ENCODE measurements at places on chromosomes 12 and 14.

DNA sequence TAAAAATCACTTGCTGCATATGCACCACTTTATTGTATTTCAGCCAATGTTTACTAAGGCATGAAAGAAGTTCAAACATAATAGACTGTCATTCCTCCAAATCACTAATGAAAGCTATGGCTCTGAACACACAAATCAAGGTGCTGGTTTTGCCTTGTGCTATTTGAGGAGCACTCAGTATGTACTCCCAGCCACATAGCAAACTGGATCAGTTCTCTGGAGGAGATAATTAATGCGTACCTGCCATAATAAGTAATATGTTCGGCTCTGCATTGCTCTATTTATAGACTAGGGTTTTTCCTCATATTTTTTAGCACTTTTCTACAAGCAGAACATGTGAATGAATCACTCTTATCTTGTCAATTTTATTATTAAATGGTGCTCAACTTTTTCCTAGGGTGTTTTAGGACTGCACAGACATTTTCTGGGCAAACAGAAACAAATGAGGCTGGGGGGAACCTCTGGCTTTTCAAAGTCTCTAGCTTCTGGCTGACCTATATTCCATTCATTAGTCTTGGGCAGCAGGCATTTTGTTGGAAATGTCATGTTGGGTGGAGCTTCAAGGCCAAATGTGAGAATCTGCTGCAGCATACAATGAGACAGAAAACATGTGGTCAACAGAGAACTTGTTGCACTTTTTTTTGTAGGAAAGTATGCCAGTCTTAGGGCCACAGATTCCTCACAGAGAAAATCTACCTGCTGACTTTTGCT, 88.4 kb downstream of the GRIP1 start:
- no peak for DNase-seq

GRCh38 chr12:2667716-2668440, 126.9 kb upstream of the FKBP4 start:
- DNase-seq: no peak

GRCh38 chr14:104209985-104210816, 71.8 kb downstream of the KIF26A start:
- DNase-seq: no peak

DNA sequence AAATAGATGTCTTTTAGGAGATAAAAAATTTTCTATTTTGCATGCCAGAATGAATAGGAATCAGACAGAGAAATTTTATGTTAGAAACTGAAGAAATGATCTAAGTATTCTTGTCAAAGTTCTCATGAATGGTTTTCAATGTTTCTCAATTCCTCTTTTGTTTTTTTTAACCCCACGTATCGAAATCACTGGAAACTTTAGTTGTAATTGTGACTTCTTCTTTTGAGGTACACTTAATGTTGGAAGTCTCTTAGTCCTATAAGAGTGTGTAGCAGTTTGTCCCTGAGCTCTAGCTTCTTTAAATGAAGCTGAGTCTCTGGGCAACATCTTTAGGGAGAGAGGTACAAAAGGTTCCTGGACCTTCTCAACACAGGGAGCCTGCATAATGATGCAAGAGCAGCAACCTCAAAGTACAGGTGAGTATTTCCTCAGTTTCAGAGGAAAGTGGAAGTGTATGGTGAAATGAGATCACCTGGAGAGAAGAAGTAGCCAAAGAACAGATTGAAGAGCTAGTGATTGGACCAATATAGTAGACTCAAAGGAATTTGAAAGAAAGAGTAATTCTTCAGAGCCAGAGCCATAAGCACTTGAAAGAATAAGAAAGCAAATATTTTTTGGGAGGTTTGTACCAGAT, at the start of gene CLEC6A:
Gene CLEC6A (plus strand): TSS at position 236 of the 634 bp plus-strand sequence. CDS start 150 bp downstream, at position 386.
- DNase-seq: no peak

DNA sequence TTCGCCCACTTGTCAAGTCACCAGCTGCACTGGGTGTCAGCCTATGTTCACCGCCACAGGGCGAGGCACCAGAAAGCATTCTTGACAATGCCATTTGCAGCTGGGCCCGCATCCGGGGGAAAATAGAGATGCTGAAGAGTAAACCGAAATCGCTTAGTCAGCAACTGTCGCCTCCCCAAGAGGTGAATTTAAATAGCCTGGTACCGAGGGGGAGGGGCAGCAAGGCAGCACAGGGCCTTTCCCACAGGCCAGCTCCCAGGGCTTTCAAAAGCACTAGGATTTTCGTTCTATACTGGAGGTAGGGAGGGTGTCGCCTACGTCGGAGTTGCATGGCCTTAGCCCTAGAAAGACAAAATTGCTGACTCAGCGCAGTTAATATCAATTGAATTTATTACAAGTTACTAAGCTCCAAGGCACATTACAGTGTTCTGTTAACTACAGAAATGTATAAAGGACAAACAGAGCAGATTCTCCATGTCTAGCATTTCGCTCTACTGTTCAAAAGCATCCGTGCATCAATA, 4.3 kb downstream of the IRF2BPL start:
- DNase-seq: peak; percentile 85

GRCh38 chr14:92494512-92494911, 19.1 kb upstream of the RIN3 start:
- no peak for DNase-seq

- no peak for DNase-seq
Observed at GRCh38 chr14:66139432-66139831, 346.7 kb upstream of the CCDC196 start.

GRCh38 chr14:103241531-103241930, 92.5 kb upstream of the EIF5 start:
- DNase-seq: no peak

DNA sequence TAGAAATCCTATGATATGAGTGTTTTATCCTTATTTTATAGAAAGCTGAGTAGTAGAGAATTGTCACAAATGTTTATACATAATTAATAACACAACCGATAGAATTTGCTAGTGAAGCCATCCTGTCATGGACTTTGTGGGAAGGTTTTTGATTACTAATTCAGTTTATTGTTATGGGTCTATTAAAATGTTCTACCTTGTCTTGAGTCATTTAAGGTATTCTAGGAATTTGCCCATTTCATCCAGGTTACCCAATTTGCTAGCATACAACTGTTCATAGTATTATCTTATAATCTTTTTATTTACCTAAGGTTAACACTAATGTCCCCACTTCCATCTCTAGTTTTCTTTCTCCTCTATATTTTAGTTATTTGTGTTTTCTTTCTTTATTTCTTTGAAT, 553.1 kb upstream of the ATXN7L3B start:
- no peak for DNase-seq

DNA sequence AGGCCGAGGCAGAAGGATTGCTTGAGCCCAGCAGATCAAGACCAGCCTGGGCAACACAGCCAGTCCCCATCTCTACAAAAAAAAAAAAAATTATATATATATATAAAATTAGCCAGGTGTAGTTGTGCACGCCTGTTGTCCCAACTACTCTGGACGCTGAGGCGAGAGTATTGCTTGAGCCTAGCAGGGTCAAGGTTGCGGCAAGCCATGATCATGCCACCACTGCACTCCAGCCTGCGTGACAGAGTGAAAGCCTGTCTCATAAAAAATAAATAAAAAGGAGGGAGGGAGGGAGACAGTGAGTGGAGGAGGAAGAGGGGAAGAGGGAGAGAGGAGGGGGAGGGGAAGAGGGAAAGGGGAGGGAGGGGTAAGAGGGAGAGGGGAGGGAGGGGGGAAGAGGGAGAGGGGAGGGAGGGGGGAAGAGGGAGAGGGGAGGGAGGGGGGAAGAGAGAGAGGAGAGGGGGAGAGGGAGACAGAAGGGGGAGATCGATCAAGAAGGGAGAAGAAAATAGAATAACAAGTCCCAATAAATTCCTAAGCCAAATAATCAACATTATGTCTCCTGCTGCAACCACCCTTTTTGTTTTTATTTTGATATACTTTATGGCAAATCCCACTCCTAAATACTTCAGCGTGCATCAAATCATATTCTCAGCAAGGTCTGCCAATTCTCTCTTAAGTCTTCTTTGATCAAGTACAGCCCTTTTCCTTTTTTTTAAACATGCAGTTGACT, 163.9 kb downstream of the MED13L start:
- DNase-seq: no peak

All from NCI-H345 (cell line).